ENCODE measurements at places on chromosomes 12 and 14.

- DNase-seq = no peak
Observed at GRCh38 chr12:112907415-112908157, 824 bp downstream of the OAS1 start.

DNA sequence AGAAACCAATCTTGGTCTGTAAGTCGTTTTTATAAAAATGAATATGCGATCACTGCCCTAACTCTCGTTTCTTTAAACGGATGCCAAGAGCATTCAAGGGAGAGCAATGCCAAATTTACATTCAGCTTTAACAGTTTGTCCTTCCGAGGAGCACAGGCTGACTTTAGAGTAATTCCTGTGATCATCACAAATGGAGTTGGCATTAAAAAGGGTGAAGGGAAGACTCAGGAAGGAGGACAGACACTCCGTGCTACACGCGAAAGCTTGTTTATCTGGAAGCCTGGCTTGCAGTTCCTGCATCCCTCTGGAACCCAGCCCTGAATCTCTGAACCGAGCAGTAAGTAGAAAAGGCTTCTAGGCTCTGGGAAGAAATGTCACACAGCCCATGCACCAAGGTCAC lies 78.4 kb downstream of the PAPOLA start:
- DNase-seq = no peak

DNA sequence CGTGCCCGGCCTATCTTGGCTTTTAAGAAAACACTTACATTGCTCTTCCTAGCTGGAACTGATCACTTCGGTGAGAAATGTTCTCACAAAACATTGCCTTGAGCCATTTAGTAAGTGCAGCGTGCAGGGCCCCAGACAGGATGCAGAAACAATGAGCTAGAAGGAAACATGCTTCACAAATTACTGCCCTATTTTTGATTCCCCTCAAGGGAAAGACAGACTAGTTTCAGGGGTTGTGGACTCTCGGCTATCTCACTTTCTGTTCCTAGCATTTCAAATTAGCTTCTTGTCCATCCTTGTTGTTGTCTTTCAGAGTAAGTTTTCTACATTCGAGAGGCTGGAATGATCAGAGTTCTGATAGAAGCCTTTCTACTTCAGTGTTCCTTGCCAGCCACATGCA lies 21.6 kb downstream of the TGFB3 start:
- no peak for DNase-seq

- no peak for DNase-seq
Observed at GRCh38 chr14:54762296-54762695, 140.3 kb downstream of the GCH1 start.

GRCh38 chr12:98653866-98654493 lies 8.9 kb downstream of the APAF1 start:
- DNase-seq = no peak

GRCh38 chr12:90120627-90121026 lies 412.0 kb upstream of the ATP2B1 start:
- DNase-seq = no peak

DNA sequence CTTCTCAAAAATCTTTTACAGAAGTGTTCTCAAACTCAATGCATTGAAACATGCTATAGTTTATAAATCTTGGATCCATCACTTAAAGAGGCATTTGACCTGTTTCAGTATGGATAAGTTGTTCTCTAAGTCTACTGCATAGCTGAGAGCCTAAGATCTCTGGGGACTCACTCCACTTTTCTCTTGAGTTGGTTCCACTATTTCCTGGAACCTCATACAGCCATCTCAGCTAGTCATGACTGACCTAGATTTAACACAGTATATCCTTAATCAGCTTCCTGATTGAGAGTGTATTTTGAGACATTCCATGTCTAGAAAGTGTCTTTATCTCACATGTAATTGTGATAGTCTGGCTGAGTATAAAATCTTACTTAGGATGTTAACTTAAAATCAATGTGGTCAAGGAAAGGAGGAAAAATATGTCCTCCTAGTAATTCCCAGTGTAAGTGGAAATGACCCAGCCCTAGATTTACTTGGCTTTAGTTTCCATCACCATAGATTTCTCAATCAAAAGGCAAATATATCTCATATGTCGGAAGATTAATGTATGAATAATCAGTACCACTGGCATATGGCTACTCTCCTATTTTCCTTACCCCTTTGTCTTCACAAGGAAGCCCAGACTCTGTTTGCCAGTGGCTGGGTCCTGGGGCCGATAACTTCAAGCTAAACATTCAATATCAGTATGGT lies 61.9 kb downstream of the KICS2 start:
- DNase-seq = no peak

- DNase-seq = no peak
Observed at GRCh38 chr12:130041983-130042812, 120.1 kb upstream of the FZD10 start.

- no peak for DNase-seq
Observed at GRCh38 chr14:54683882-54684794, 117.2 kb downstream of the SAMD4A start.

DNA sequence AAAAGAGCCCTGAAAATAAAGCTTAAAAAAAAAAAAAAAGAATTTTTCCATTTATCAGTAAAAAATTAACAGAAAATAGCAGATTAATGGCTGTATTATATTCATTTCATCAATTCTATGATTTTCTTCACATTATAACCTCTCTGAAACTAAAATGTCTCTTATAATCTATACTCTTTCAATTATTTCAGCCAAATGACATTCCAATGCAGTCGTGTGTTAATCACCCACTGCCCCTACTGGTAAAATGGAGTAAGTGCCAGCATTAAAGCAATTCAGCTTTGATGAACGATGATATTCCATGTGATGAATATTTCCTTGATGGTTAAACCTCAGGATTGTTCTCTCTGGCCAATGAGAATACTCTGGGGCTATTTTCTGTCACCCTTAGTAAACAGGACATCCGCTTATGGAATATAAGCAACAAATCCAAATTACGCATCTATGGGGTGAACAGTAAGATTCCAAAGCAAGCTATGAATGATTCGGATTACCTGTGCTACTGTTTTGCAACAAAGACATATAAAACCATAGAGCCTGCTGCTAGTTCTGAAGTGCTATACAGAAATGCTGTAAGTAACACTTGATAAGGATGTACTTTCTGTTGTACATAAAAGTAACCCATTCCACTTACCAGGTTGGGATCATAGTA lies 20.3 kb upstream of the SYCP3 start:
- no peak for DNase-seq

DNA sequence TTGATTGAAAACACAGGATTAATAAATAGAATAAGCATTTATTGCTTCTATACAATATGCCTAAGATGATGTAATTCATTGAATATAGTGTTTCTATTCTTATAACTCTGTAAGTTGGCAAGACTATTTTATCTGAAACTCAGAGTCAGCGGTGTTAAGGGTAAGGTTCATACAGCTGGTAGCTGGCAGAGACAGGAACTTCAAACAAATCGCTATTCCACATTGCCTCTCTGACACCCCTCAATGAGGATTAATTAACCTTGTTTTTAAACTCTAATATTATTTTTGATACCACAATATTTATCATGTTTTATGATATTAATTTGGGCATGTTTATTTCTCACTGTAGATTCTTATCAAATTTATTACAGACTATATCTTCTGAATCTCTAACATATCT lies 323.4 kb downstream of the ACSS3 start:
- no peak for DNase-seq
